Epithelial cell of proximal tubule (primary cell): ENCODE measurements at places on chromosomes 12 and 14. TPM values are rescaled to one million over a fixed set of nuclear protein-coding genes. Genes with fewer than 3 reads are reported as not detected.

The ASIC1 gene
- total RNA-seq, result 1.4 and 4.0 TPM in 2 replicates

The MIA2 gene
- total RNA-seq, result 10.4 and 12.1 TPM in 2 replicates

DNA sequence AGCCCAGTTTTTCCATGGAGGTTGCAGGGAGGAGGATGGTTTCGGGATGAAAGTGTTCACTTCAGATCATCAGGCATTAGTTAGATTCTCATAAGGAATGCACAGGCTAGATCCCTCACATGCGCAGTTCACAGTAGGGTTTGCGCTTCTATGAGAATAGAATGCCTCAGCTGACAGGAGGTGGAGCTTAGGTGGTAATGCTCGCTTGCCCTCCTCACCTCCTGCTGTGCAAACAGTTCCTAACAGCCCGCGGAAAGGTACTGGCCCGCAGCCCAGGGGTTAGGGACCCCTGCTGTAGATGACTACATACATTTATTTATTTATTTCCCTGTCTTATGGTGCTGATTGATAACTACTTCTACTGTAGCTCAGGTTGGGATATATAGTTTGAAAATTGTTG is 93.2 kb downstream of the FBXO33 start:
- DNase-seq, result no peak

- DNase-seq, result no peak
Observed at GRCh38 chr12:44812062-44812461, 64.1 kb downstream of the NELL2 start.

DNA sequence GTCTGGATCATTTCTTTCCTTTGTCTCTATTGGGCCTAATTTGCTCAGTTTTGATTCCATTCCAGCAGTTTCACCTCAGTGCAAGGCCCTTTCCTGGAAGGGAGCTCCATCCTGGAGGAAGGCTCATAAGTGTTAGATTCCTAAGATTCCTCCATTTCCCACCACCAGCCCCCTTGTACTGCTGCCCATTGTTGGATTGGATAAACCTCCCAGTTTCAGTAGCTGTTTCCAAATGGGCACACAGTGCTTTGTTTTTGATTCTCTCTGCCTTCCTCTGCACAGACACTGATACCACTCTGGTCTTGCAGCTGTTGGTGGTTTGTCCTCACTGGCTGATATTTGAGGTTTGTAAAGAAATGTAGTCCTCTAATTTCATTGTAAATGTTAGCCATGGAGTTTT is 158.9 kb downstream of the SLC15A5 start:
- DNase-seq, result no peak

GRCh38 chr12:123063535-123063934 is 83.1 kb downstream of the ARL6IP4 start:
- DNase-seq, result no peak

The BBS10 gene
- total RNA-seq, result 4.7 and 8.2 TPM in 2 replicates

DNA sequence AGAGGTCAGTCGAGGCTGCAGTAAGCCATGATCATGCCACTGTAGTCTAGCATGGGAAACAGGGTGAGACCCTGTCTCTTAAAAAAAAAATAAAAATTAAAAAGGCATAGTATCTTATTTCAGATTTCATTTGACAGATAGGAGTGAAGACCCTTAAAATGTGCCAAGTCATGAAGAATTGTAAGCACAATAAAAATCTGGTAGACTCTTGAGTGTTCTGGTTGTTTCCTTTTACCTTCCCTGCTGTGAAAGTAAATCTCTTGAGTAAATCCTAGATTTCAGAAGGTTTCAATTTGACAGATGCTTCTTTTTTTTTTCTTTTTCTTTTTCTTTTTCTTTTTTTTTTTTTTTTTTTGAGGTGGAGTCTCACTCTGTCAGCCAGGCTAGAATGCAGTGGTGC is 109.0 kb downstream of the ESR2 start:
- DNase-seq, result no peak

DNA sequence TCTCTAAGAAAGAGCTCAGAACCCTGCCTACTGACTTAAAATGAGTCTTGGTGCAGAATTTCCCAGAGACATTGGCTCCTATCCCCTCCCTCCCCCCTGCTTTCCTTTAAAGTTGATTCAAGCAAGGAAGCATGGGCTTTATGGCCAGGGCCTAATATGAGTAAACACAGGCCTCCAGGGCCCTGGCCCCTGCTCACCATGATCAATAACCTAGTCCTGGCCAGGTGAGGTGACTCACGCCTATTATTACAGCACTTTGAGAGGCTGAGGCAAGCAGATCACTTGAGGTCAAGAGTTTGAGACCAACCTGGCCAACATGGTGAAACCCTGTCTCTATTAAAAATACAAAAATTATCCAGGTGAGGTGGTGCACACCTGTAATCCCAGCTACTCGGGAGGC is 165.1 kb upstream of the TMCC3 start:
- no peak for DNase-seq

GRCh38 chr12:54661048-54661447 is 12.9 kb upstream of the DCD start:
- DNase-seq, result no peak

The TGM1 gene
- total RNA-seq, result 0.63 and 0.94 TPM in 2 replicates

The KRT77 gene
- total RNA-seq, result not detected in 2 replicates

The LRRIQ1 gene
- 0.29 and 0.92 TPM in 2 replicates for total RNA-seq

The KRT6A gene
- 0.29 TPM in 1 of 2 replicates, not detected in the other for total RNA-seq
